Activated CD4-positive, alpha-beta T cell treated with anti-CD3 and anti-CD28 coated beads, Interleukin-2, Interleukin-6, amounts not matched to agents 100 ng/mL and 50 ng/mL, durations not matched to agents 16 hours and 8 hours (primary cell): ENCODE measurements at places on chromosomes 2 and 18.

- no peak for DNase-seq
Measured at GRCh38 chr18:32881009-32881408, 108.2 kb upstream of the KLHL14 start.

DNA sequence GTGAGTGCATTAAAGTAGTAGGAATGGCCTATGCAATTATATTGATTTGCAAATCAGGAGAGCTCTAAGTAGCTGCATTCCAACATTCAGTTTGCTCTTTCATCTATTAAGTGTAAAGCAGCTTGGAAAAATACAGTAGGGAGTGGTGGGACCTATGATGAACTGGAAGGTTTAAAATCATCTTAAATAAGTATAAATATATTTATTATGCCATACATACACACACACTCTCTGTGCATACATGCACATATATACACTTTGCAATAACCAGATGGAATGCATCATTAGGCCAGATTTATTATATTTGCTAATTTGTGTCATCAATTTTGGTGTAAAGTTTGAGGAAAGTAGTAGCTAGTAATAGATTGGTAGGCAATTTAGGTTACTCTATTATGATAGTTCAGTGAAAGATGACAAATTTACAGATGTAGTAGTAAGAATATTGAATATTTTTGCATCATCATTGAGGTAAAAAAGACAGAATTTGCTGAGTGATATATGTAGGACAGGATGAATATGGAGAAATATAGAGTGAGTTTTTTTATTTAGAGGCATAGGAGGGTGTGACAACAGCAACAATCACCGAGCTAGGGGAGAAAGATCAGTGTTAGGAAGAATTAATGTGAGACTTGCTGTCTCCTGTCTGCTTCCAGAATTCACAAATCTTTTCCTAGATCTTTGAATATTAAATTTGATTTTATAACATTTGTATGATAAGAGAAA is 961.0 kb upstream of the CDH2 start:
- DNase-seq: no peak

GRCh38 chr2:178220814-178221213 is 26.5 kb downstream of the OSBPL6 start:
- no peak for DNase-seq

- DNase-seq: no peak
Measured at GRCh38 chr18:22734791-22735627, 198.1 kb upstream of the RBBP8 start.

- DNase-seq: no peak
Measured at GRCh38 chr2:167784084-167784425, 463.3 kb downstream of the STK39 start.

- DNase-seq: peak; percentile 34
Measured at GRCh38 chr2:30272761-30273573, 41.6 kb downstream of the LBH start.

GRCh38 chr18:74551936-74552555 is 17.7 kb downstream of the CNDP1 start:
- DNase-seq: peak; percentile 77

GRCh38 chr2:159873258-159873657 is 75.2 kb upstream of the CD302 start:
- DNase-seq: no peak

GRCh38 chr2:239139101-239139500 is 261.7 kb downstream of the HDAC4 start:
- DNase-seq: no peak

DNA sequence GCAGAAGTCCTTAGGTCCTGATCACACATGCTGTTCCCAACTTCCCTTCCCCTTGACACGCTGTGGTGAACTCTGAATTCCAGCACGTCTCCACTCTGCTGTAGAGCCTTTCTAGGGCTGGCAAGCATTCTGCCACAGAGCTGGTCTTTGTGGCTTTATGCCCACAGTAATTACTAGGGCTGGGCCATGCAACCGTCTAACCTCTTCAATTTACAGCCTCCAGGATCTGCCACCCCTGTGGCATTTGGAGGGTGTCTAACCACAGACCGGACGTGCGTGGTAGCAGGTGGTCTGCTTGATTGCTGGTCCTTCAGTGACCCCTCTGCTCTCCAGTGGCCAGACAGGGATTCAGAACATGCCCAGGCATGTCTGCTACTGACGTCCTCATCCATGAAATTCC is 43.1 kb upstream of the TGFA start:
- DNase-seq: no peak

- peak; percentile 6 for DNase-seq
Measured at GRCh38 chr2:173571021-173571821, 216.5 kb downstream of the CDCA7 start.

GRCh38 chr2:10790228-10790973 is 22.2 kb downstream of the PDIA6 start:
- peak; percentile 38 for DNase-seq

GRCh38 chr2:190646780-190647522 is 1.9 kb upstream of the NAB1 start:
- no peak for DNase-seq

DNA sequence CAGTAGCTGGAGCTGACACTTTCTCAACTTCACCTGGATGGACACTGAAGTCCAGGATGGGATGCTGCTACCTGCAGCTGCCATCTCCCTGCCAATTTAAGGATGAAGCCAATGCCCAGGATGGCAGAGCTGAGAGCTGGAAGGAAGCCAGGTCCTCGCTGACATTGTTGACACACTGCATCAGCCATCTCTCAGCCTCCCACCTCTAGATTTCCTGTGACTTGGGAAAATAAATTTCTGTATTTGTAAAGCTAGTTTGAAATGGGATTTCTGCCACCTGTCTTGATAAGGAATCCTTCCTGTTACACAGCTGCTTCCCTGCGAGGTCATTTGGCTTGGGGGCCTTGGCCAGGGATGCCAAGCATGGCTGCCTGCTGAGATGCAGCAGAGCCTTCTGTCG is 43.5 kb downstream of the KCTD1 start:
- no peak for DNase-seq

GRCh38 chr18:71398531-71398930 is 1109.7 kb downstream of the SOCS6 start:
- DNase-seq: no peak

GRCh38 chr2:96899413-96899741 is 29.5 kb upstream of the SEMA4C start:
- DNase-seq: no peak

DNA sequence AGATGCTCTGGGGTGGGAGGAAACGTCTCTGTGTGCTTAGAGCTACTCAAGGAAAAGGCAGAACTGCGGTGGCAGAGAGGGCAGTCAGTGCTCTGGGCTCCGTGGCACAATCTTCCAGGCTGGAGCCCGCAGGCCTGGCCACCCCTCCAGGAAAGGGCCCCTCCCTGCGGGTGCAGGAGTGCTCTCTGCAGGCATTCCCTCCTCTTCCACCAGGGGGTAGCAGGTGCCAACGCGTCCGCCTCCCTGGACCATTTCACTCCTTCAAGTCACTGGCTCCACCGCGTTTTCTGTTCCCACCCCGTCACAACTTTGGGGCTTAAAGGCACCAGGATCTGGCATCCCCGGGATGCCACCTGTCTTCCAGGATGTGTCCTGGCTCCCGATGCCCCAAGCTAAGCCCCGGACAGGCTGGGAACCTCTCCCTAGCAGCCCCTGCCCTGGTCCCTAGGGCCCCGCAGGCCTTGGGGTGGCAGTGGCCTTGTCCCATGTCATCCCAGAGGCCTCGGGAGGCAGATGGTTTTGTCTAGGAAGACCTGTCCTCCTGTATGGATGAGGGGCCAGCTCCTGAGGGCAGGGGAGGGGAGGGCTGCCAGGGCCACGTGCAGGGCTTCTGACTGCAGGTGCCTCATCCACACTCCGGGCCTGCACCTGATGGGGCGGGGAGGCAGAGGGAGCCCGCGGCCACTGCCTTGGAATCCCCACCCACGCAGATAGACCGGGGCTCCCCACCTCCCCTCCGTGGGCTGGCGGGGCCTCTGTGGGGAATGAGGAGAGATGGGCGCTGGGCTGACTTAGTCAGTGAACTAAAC is 26.4 kb downstream of the KCNIP3 start:
- DNase-seq: peak; percentile 16

- DNase-seq: no peak
Measured at GRCh38 chr2:157443090-157443489, 799 bp downstream of the CYTIP start.

- no peak for DNase-seq
Measured at GRCh38 chr2:213609570-213610170, 325.4 kb downstream of the SPAG16 start.

- no peak for DNase-seq
Measured at GRCh38 chr18:28109781-28110560, 67.0 kb downstream of the CDH2 start.

- DNase-seq: peak; percentile 95
Measured at GRCh38 chr2:43426305-43427031, 169.4 kb downstream of the THADA start.

DNA sequence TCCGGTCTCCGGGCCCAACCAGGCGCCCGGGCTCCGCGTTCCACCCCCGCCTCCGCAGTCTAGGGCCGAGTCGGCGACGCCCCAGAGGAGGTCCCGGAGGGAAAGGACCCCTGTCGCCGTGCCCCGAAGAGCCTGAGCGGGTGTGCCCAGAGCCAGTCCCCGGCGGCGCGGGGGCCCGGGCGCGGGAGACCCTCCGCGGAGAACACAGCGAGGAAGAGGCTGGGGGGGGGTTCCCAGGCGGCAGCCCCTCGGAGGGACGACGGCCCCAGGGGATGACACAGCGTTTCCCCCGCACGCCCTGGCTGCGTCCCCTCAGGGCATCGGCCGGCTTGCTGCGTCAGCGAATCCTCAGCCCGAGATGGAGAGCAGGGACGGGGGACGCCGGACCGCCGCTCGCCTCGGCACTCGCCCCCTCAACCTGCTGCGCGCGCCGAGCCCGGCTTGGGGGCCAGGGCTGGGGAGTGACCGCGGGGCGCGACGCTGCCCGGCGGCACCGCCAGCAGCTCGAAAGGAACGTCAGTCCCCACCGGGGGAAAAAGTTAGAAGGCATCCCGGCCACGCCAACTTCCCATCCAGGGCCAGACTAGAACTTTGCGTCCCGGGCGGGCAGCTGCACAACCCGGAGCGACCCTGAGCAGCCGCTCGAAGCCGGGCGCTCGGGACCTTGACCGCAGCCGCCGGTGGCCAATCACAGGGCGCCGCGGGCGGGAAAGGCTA is 711 bp downstream of the SFXN5 start:
- peak; percentile 33 for DNase-seq

GRCh38 chr18:78191276-78191675 is 788.3 kb upstream of the SALL3 start:
- no peak for DNase-seq

DNA sequence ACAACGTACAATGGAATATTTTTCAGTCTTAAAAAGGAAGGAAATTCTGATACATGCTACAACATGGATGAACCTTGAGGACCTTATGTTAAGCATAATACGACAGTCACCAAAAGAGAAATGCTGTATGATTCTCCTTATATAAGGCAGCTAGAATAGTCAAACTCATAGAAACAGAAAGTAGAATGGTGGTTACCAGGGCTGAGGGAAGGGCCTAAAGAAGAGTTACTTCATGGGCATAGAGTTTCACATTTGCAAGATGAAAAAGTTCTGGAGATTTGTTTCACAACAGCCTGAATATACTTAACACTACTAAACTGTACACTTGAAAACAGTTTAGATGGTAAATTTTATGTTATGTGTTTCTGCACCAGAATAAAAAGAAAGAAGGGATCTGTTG is 113.3 kb downstream of the GALNT1 start:
- DNase-seq: no peak

DNA sequence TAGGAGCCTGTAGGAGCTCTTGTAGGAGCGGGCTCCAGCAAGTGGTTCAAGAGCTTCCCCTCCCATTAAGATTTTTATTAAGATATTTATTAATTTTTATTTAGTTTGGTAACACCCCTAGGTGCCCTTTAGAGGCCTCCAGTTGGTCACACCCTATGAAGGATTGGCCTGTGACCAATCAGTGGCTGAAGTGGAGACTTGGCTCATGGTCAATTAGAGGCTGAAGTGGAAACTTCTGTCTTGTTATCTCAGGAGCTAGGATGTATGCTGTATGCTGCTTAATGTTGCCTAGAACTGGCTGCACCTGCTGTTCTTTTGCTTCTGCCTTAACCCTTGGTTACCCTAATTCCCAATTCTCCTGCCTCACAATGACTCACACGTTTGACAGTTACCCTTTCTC is 48.7 kb downstream of the DHRS9 start:
- DNase-seq: no peak

- no peak for DNase-seq
Measured at GRCh38 chr2:177631680-177632079, 239.1 kb downstream of the AGPS start.

DNA sequence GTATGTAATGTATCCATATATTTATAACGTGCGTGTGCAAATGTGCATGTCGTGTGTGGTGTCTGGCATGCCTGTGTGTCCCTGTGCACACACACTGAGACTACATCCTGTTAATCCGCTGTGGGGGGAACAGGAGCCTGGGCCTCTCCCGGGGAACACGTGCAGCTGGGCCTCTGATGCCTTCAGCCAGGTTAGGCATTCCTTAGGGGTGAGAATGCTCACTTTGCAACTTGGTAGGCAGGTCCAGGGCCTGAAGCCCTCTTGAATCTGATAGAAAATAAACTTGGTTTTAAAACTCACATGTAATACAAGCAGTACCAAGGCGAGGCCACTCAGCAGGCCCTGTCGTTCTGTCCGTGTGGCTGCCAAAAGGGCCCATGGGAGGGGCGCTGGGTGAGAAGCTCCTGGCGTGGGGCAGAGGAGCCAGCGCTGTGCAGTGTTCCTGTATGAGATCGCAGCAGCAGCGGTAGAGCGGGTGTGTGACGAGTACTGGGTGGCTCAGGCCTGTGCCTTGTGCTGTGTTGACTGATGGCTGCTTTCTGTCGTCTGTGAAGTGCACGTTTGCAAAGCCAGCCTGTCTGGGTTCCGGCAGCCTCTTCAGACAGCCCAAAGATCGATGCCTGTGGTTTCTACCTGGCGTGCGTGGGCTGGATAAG is 16.2 kb downstream of the SALL3 start:
- DNase-seq: no peak

- DNase-seq: no peak
Measured at GRCh38 chr2:68807821-68808266, 63.4 kb downstream of the BMP10 start.

GRCh38 chr2:223306371-223306770 is 254.4 kb downstream of the KCNE4 start:
- DNase-seq: peak; percentile 18

GRCh38 chr18:50869150-50869549 is 9.8 kb upstream of the ME2 start:
- DNase-seq: no peak

DNA sequence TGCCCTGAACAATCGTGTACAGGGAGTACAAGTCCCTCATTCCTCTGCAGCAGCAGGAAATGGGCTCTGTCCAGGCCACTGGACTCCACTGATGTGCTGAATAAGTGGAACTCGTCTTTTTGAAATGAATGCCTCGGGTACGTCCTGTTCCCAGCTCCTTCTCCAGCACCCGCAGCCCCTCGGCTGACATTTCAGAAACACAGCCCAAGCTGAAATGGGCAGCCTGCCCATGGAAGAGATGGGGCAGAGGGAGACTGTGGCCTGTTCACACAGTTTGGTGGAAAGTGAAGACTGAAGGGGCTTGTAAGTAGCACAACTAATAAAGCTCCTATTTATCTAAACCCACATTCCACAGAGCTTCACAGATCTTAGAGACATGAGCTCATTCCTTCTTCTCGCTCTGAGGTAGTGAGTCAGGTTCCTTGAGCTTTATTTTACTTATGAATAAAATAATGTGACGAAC is 498.6 kb downstream of the TXNL1 start:
- no peak for DNase-seq
